Activated naive CD4-positive, alpha-beta T cell treated with anti-CD3 and anti-CD28 coated beads, Interleukin-2, amount 50 U/mL, for 72 hours (primary cell): ENCODE measurements at places on chromosomes 2 and 18. TPM values are rescaled to one million over a fixed set of nuclear protein-coding genes. Genes with fewer than 3 reads are reported as not detected.
A peak's percentile ranks its signal among the peaks of the same experiment; 100 is the strongest.

- no peak for DNase-seq
These were observed 5.2 kb upstream of the IL1RL1 start for GRCh38 chr2:102306125-102306524.

DNA sequence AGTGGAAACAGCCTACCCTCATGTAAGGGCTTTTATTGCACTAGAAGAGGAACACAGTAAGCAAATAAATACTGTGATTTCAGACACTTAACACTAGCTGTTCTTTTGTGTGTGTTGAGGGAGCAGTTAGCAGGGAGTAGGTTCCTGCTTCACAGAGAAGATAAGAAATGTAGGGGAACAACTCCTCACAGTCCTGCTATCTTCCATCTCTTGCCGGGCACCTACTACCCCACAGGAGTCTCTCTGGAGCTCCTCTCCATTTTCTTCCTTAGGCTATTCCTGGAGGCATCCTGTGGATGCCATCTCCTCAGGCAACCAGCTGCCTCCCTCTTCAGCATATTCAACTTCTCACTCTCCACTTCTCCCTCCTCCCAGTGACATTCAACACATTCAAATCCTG, 145.0 kb downstream of the SRBD1 start:
- no peak for DNase-seq

The TEX261 gene
- total RNA-seq, result 53.6 TPM

DNA sequence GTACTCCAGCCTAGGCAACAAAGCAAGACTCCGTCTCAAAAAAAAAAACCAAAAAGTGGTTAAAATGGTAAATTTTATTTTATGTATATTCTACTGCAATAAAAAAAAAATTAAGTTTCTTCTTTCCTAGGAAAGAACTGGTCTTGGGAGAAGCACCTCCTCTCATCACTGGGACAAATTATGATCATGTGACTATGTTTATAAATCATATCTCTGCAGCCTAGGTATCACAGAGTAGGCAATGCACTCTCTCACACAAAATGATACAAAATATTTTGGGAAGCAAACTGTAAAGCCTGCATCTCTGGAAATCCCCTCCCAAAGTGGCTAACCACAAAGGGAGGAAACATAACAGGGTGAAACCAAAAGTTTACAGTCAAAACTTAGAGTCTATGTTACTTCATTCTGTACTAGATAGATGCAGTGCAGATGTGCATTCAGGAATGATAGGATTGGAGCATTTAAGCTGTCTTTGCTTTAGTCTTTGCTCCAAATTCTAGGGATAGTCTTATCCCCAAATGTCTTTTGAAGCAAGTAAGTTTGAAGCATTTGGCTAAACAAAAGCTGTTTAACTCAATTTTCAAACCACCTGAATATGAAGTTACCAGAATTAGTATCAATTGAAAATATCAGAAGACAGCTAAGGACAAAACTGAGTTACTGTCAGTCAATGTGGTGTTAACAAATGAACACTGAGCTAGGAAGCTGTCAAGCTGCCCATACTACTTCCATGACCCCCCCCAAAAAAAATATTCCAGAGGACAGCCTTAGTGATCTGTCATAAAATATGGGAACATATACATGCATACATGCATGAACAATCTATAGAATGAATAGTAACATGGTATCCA, 21.1 kb upstream of the MALT1 start:
- DNase-seq, result peak; percentile 38

The ANKRD36B gene
- 21.8 TPM for total RNA-seq

The TCF23 gene
- total RNA-seq, result 0.07 TPM

- no peak for DNase-seq
These were observed 406.2 kb downstream of the NUP35 start for GRCh38 chr2:183530333-183530901.

DNA sequence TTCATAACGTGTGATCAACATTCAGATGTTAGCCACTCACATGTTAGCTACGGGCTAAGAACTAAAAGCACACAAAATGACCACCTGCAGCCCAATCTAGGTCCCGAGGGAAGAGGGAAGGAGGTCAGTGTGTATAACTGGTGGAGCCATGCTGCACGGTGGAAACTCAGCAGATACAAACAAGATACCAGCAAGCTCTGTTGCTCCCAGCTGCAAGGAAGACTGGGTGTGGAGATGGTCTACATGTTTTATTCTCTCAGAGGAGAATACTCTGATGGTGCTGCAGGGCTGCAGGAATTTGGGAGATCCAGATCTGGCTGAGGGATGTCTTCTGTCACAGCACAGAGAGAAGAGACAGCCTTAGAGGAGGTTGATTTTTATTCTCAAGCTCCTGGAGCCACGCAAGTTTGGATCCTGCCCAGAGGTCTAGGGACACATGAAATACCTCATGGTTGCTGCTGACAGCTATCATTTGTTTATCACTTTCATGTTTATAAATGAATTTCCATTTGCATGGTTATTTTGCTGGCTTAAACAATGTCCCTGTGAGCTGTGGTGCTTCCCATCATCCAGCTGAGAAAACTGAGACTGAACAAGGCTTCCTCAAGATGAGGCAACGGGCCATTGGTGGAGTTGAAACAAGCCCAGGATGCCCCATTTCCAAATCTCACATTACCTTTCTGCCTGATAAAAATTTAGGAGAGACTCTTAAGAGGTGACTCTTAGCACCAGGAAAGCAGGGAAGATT, 30.9 kb downstream of the RNF144A start:
- DNase-seq, result no peak
